Lower lobe of right lung (tissue), 2 donors: ENCODE measurements at places on chromosomes 1 and 21. TPM values are rescaled to one million over a fixed set of nuclear protein-coding genes. Genes with fewer than 3 reads are reported as not detected.

- no peak for DNase-seq
- H3K27me3 ChIP-seq = no peaks in the 10 kb centered on the region
- H3K4me1 ChIP-seq = peaks cover 7% of the 10 kb centered on the region
These were observed 35.6 kb upstream of the NEK7 start for GRCh38 chr1:198121056-198121826.

DNA sequence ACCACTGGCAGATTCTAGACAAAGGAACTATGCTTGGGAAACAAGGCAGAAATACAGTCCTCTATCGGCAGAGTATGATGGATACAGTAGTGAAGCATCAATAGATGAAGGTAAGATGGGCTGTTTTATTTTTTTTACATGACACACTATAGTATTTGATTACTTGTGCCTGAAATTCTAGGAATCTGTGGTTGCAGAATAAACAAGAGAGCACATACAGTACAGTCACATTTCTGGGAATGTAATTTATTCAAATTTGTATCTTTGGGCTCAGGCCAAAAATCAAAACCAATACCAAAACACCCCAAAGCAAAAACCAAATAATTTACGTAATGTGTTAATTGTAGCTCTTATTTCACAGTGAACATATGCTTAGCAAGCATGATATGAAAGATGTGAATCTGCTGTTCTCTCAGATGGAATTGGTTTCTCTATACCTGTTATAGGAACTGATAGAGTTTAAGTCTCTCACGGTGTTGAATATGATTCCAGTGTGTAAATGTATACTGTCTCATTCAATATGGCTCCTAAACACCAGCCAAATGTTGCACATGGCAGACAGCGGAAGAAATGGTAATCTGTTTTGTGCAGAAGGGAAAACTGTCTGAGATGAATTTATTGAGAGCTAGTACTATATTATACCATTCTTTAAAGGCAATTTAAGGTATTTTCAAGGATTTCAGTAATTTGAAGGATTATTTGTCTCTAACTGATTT lies 83.3 kb downstream of the SYT14 start:
- no peaks in the 10 kb centered on the region for H3K27me3 ChIP-seq
- H3K36me3 ChIP-seq = no peaks in the 10 kb centered on the region
- H3K4me1 ChIP-seq = no peaks in the 10 kb centered on the region
- DNase-seq = no peak

DNA sequence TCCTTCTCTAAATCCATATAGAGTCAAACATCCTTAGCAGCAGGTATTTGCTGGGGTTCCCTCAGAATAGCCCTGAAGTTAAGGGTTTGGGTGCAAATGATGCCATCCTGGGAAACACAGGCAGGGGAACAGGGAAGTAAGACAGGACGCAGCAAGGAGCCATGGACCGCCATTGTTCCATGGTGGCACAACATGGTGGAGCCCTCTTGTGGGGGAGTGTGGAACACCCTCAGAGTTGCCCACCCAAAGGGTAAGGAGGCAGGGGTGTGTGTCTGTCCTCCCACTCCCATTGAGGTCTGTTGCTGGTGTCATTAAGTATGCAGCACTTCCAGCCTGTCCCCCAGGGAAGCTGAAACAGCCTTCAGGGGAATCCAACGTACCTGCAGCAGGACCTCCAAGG lies 20.4 kb upstream of the RCAN1 start:
- no peaks in the 10 kb centered on the region for H3K36me3 ChIP-seq
- H3K4me3 ChIP-seq = no peak overlapping the region
- H3K27ac ChIP-seq = no peak overlapping the region
- H3K4me1 ChIP-seq = no peaks in the 10 kb centered on the region
- DNase-seq = no peak

GRCh38 chr21:41245509-41246135 lies 71.0 kb upstream of the FAM3B start:
- H3K4me3 ChIP-seq = no peak overlapping the region
- H3K27me3 ChIP-seq = no peaks in the 10 kb centered on the region
- DNase-seq = no peak
- peaks cover 5% of the 10 kb centered on the region for H3K36me3 ChIP-seq
- no peak overlapping the region for H3K27ac ChIP-seq

GRCh38 chr1:31596737-31597097 lies 20.4 kb downstream of the TINAGL1 start:
- no peaks in the 10 kb centered on the region for H3K27me3 ChIP-seq
- H3K4me3 ChIP-seq = no peak overlapping the region
- no peaks in the 10 kb centered on the region for H3K4me1 ChIP-seq

- no peaks in the 10 kb centered on the region for H3K27me3 ChIP-seq
- H3K4me1 ChIP-seq = peaks cover 32% of the 10 kb centered on the region
- no peak overlapping the region for H3K27ac ChIP-seq
- H3K4me3 ChIP-seq = no peak overlapping the region
These were observed 145.6 kb downstream of the NFIA start for GRCh38 chr1:61227857-61228550.

DNA sequence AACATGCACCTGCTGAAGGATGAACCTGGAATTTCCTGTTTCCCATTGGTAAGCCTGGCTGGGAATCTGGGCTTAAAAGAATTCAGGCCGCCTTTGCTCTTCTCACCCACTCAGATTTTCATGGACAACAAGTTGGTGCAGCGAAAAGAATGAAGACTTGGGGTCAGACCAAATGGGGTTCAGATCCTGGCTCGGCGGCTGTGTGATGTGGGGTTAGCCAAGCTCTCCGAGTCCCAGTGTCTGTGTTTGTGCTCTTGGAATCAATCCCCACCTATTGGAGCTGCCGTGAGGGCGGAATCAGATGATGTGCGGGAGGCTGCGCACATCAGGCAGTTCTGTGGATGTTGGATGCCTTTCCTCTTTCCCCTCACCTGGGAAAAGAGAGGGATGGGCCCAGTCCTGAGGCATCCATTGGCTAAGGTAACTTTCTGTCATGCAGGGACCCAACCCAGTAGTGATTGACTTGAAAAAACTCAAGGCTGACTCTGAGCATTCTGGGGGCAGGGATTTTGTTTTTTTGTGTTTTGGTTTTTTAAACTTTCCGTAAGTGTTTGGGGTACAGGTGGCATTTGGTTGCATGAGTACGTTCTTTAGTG lies 228.3 kb downstream of the KAZN start:
- H3K27me3 ChIP-seq = no peaks in the 10 kb centered on the region
- DNase-seq = peak; percentile 34
- no peaks in the 10 kb centered on the region for H3K4me1 ChIP-seq
- no peaks in the 10 kb centered on the region for H3K36me3 ChIP-seq
- no peak overlapping the region for H3K4me3 ChIP-seq
- H3K27ac ChIP-seq = no peak overlapping the region

Gene INKA2
- total RNA-seq = 14.7 TPM

Gene ARHGEF2
- 252 TPM for total RNA-seq

GRCh38 chr1:115373305-115373704 lies 35.3 kb upstream of the NGF start:
- H3K27me3 ChIP-seq = no peaks in the 10 kb centered on the region
- H3K4me1 ChIP-seq = no peaks in the 10 kb centered on the region
- H3K27ac ChIP-seq = no peak overlapping the region
- no peaks in the 10 kb centered on the region for H3K36me3 ChIP-seq
- no peak for DNase-seq

Gene PGLYRP4
- total RNA-seq = 0.30 TPM

- H3K27me3 ChIP-seq = no peaks in the 10 kb centered on the region
- peaks cover 19% of the 10 kb centered on the region for H3K36me3 ChIP-seq
- no peak for DNase-seq
- peak overlapping the region; percentile 79 for H3K27ac ChIP-seq
- peaks cover 51% of the 10 kb centered on the region for H3K4me1 ChIP-seq
These were observed 1.3 kb downstream of the TOR1AIP2 start for GRCh38 chr1:179876300-179876715.

DNA sequence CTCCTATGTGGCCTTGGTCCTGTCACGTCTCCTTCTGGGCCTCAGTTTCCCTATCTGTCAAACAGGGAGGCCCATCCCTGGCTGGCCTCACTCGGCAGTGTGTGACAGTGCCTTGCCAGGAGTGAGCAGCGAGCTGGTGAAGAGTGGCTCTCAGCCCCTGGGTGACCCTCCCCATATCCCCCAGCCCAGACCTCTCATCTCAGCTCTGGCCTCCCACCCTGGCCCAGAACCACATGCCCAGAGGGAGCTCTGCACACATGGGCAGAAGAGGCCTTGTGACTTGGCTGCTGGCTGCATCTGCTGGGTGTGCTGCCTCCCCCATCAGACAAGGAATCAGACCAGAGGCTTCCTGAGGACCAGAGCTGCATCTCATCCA lies 19.5 kb upstream of the PADI1 start:
- H3K4me1 ChIP-seq = no peaks in the 10 kb centered on the region
- DNase-seq = no peak
- H3K27me3 ChIP-seq = peaks cover 10% of the 10 kb centered on the region
- H3K36me3 ChIP-seq = no peaks in the 10 kb centered on the region

GRCh38 chr1:157110686-157111085 lies 11.1 kb upstream of the ETV3L start:
- DNase-seq = no peak
- peaks cover 5% of the 10 kb centered on the region for H3K4me1 ChIP-seq

Gene C2CD4D
- total RNA-seq = 0.21 TPM

DNA sequence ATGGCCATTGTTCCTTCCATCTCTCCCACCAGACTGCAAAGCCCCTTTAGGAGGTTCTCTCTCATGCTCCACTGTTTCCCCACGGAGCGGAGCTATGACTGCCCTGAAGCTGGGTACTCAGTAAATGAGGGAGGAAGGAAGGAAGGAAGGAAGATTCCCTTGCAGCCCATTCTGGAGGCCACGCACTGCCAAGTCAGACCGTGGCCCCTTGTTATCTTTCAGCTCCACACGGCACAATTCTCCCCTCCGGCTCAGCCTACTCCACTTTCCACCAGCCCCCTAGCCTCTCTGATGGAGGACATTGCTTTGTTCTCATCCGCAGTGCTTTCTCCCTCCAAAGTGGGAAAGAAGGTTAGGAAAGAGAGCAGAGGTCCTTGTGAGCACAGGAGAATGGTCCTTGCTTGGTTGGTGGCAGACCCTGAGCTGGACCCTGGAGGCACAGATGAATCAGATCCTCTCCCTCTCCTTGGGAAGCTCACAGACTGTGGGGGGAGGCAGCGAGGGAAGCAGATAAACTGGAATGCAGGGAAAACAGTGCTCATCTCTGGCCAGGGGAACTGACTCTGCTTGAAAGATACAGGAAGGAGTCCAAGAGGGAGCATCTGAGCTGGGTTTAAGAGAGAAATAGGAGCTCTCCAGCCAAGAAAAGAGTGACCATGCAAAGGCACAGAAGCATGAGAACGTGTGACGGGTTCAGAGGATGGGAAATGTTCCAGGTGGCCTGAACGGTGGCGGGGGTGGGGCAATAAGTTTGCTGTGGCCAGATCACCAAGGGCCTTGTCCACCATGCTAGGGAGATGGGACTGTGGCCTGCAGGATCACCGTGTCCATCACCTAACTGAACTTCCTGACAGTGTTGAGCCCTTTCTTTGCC lies 52.6 kb downstream of the GLIS1 start:
- no peak overlapping the region for H3K27ac ChIP-seq
- H3K27me3 ChIP-seq = peaks cover 57% of the 10 kb centered on the region
- H3K36me3 ChIP-seq = no peaks in the 10 kb centered on the region
- DNase-seq = no peak
- H3K4me3 ChIP-seq = no peak overlapping the region
- no peaks in the 10 kb centered on the region for H3K4me1 ChIP-seq

DNA sequence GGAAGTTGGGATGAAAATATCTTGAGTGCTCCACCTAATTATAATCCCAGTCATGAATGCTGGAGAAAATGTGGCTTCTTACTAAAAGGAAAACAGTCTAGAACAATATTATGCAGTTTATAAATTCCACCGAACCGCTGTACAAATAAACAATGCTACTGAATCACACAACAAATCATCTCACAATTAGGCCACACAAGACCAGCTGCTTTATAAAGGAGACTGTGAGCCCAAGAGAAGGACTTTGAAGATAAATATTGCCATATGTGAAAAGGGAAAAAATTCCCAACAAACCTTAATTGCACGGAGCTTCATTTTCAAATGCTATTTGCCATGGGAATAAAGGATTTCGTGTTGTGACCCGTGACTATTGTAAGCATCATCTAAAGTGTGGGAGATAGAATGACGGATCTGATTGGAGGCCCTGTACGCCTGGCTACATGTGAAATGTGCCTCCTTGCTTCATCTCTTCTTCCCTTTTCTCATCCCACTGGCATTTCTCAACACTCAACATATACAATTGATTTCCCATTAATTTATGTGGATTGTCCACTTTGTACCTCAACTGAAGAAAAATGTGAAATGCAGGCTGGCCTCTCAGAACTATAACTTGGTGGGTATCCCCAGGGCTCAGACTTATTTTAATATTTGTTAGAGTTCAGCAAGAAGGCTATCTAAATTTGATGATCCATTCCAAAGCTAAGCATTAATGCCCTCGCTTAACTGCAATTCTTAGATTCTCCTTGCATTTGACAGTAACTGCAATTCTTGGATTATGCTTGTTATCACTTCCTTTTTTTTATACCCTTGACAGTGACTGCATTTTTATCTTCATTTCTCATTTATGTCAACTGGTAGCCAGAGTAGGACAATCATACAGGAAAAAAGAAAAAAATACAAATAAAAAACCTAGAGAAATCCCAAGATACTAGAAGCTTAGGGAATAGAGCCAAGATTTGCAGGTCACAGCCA lies 122.3 kb downstream of the TGFB2 start:
- H3K4me1 ChIP-seq = peaks cover 26% of the 10 kb centered on the region
- H3K27ac ChIP-seq = no peak overlapping the region
- no peaks in the 10 kb centered on the region for H3K36me3 ChIP-seq
- H3K27me3 ChIP-seq = no peaks in the 10 kb centered on the region

GRCh38 chr1:155052439-155053395 lies 1.6 kb downstream of the ADAM15 start:
- peaks cover 46% of the 10 kb centered on the region for H3K36me3 ChIP-seq
- H3K4me3 ChIP-seq = peak overlapping the region; percentile 67
- H3K27ac ChIP-seq = peak overlapping the region; percentile 59

DNA sequence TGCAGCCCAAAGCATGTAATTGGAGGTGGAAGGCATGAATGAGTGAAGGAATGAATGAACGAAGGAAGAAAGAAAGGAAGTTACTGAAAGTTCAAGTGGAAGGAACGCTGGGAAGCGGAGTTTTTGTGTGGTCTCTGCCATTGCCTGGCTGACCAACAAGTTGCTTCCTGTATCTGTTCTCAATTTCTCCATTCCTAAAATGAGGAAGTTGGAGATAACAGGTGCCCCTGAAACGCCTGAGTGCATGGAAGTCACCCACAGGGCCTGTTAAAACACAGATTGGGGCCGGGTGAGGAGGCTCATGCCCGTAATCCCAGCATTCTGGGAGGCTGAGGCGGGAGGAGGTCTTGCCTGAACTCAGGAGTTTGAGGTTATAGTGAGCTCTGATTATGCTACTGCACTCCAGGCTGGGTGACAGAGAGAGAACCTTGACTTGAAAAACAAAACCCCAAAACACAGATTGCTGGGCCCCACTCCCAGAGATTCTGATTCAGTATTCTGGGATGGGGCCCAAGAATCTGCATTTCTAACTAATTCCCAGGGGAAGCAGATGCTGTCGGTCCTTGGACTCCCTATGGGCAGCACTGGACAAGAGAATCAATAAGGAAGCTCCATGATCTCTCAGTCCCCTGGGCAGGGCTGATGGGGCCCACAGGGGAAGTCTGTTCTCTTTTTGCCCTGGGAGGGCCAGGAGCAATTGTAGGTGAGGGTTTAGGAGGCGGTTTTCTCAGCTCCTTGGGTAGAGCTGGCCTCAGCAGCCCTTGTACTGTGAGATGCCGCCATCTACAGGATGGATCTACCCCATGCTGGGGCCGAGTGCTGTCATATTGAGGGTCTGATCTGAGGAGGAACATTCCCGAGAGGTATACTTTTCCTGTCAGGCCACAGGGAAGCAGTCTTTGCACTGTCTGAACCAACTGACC lies 3.3 kb upstream of the CNR2 start:
- no peak overlapping the region for H3K4me3 ChIP-seq
- H3K27me3 ChIP-seq = no peaks in the 10 kb centered on the region
- DNase-seq = peak; percentile 80
- H3K36me3 ChIP-seq = no peaks in the 10 kb centered on the region
- H3K4me1 ChIP-seq = peaks cover 19% of the 10 kb centered on the region
